Stimulated activated CD8-positive, alpha-beta memory T cell treated with anti-CD3 and anti-CD28 coated beads, Interleukin-2, amount 100 ng/mL, for 1 hour (primary cell): ENCODE measurements at places on chromosomes 13 and 19.
A peak's percentile ranks its signal among the peaks of the same experiment; 100 is the strongest.

DNA sequence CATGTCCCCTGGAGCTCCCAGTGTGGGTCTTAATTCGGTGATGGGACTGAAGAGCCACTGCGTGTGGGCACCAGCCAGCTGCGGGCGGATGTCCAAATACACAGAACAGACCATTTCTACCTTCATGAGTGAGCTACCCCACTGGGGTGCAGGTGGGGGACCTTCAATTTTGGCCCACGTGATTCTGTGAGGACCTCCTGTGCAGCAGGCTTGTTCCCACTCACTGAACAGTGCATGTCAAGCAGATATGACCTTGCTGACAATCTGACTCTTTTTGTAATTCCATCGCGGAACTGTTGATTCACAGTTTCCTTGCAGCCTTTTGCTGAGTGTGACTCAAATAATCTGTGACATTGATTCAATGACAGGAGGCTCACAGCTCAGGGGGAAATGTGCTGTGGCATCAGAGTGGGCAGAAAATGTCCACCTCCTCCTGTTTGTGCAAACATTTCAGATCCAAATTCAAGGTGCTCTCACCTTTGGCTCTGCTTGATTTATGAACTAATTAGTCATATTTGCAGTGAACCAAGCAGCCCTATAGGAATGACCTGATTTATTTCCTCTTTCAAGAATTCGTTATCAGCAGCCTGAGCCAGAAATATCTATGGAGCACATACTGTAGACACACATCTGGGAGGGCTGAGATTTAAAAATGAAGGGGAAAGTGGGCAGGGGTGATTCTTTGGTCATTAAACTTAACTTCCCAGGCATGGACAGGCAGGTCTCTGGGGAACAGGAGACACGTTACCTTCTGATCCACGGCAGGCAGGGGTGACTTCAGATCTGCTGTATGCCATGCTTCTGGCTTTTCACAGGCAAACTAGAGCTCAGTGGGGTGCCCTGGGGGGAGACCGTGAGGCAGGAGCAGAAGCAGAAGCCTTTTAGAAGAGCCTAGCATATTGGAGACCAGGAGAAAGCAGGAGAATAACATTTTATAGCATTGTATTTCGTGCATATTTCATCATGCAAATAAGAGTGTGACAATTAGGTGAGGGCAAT lies 170.0 kb upstream of the KL start:
- no peak for DNase-seq

DNA sequence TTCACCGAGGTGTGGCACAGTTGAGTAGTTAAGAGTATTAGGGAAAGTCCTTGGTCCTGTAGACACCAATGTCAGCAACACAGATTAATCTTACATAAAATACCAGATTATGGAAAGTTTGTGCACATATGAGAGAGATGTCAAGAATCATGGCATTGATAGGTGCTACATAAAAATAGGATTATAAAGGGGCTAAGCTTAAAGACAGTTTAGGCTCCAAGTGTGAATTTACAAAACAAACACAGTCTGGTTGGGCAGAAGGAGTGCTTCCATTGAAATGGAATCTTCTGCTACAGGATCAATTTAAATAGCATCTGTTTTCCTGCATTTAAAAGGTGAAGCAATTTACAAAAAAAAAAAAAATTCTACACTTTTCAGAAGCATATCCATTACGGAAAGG lies 292.9 kb downstream of the DNAJC15 start:
- DNase-seq: no peak

- no peak for DNase-seq
Measured at GRCh38 chr13:34816908-34817665, 125.0 kb upstream of the NBEA start.

DNA sequence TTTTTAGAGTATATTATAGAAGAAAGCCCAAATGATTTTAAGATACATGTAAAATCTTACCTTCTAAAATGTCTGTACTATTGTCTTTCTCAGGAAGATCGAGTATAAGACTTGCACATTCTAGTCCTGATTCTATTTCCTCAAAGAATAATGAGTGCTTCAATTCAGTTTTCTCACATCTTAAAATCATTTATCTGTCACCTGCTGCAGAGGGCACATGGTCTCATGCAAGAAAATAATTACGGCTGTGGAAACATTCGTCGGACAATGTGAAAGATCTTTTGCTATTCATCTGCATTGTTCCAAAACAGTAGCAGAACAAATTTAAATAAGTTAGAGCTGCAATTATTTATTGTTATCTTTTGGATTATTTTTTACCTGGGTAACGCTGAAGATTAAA lies 1403.5 kb downstream of the PCDH9 start:
- no peak for DNase-seq

GRCh38 chr13:98664047-98664446 lies 87.1 kb upstream of the STK24 start:
- no peak for DNase-seq

DNA sequence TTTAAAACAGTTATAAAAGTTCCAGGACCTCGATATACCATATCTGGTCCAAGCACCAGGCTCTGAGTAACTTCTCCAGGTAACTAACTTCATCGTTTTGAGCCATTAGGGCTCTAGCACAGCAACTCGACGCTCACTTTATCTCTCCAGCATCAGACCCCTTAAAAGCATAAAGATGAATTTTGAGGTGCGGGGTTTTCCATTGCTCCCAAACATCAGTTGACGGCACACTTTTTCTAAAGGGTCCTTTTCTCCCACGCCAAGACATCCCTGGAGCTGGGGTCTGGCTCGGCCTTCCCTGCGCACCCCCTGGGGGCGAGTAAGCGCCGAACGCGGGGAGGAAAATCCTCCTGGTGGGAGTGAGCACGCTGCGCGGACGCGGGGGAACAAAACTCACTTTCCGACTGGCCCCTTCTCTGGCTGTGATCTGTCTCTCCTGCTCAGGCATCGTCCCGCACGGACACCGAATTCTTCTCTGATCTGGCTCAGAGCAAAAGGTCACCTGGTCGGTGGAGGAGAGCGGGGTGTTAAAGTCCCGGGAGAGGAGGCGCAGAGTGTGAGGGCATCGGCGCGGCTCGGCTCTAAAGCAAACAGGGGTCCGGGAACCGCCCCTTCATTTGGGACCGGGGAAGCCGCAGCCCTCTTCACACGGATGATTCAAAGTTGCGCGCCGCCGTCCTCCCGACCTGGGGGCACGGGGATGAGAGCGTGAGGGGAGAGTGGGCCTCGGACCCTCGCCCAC lies at the start of gene ATP7B:
TSS of gene ATP7B (minus strand) at position 561 of the 742 bp plus-strand sequence. CDS start at position 448, 113 bp downstream.
- DNase-seq: peak; percentile 7

DNA sequence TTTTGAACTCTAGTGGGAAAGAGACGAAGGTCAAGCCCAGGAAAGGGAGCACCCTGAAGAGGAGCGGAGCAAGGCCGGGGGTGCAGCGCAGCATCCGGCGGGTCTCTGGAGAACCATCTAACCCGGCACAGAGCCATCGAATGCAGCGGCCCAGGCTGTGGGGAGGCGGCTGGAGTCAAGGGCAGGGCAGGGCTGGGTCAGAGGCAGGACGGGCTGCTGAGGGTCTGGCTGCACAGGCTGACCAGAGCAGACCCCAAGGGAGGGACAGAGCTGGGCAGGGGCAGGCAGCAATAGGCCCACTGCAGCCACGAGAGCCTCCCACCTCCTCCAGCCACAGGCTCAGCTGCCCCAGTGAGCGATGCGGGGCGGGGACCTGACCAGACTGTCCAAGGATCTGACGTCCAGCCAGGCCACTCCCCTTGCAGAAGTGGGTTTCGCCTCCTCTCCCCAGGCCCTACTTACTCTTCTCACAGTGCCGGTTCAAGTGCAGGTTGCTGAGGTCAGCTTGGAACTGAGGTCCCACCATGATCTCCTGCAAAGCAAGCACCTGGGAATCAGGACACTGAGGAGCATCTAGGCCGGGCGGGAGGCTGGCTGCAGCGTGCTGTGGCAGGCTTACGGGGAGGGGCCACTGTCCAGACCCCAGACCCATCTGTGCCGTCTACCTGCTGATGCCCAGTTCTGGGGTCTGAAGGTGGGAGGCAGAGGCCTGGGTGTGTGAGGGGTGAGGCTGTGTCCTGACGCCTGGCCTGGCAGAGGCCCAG lies 19.2 kb downstream of the MIER2 start:
- DNase-seq: no peak

DNA sequence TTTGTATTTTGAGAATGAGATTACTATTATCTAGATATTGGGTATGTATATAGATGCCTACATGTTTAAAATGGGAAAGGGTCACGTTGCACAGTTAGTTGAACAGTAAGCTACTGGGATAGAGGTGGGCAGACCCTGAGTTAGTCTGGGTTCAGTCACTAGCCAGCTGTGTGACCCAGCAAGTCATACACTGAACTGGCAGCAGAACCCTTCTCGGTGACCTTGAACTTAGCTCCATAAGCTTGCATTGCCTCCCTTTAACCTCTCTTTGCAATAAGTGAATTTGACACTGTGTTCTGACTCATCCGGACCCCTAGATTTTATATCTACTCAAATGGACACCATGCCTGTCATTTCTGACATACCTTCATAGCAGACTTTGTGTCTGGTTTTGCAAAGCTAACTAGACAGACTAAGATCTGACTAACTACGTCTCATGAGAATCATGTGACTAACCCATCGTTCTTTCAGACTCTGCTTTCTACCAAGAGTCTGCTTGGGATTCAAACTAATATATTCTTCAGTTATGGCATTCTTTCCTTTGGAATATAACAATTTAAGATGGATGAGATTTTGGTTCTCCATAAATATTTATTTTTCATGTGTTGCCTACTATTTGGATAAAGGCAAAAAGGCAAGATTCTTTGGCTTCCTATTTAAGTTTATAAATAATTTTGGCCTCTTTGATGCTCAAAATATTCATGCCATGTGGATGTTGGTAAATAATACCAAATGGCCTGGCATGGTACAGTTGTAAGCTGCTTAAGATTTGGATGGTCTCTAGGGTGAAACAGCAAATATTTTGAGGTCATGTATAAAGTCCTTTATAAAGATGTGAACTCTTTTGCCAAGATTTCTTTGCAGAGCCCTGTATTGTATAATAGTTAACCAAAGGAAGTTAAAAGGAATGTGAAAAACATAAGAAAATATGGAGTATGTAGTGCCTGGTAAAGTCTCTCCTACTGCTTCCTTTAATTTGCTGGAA lies 159.3 kb downstream of the ITGBL1 start:
- DNase-seq: no peak

GRCh38 chr13:33649212-33649878 lies 168.6 kb upstream of the RFC3 start:
- DNase-seq: no peak

- no peak for DNase-seq
Measured at GRCh38 chr13:80082396-80083080, 258.4 kb downstream of the SPRY2 start.

DNA sequence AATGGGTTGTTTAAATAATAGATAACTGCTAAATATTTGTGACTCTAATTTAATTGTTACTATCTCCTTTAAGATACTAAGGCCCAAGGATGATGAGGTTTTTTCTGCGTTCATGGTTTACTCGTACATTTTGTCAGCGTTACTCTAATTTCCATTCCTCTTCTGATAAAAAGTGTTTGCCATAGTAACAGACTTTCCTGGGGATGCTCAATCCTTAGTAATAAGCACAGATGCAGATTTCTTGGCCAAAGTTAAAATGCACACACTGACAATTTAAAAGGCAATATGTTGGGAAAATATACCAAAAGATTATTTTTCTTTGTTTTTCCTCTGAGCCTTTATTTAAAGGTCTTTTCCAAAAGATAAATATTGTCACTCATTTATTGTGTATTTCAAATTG lies 149.6 kb downstream of the IRS2 start:
- DNase-seq: no peak

- DNase-seq: no peak
Measured at GRCh38 chr13:46104868-46105267, at the start of gene CPB2. Gene CPB2 (minus strand): TSS chr13:46105033. CDS start chr13:46105009, 24 bp downstream.

DNA sequence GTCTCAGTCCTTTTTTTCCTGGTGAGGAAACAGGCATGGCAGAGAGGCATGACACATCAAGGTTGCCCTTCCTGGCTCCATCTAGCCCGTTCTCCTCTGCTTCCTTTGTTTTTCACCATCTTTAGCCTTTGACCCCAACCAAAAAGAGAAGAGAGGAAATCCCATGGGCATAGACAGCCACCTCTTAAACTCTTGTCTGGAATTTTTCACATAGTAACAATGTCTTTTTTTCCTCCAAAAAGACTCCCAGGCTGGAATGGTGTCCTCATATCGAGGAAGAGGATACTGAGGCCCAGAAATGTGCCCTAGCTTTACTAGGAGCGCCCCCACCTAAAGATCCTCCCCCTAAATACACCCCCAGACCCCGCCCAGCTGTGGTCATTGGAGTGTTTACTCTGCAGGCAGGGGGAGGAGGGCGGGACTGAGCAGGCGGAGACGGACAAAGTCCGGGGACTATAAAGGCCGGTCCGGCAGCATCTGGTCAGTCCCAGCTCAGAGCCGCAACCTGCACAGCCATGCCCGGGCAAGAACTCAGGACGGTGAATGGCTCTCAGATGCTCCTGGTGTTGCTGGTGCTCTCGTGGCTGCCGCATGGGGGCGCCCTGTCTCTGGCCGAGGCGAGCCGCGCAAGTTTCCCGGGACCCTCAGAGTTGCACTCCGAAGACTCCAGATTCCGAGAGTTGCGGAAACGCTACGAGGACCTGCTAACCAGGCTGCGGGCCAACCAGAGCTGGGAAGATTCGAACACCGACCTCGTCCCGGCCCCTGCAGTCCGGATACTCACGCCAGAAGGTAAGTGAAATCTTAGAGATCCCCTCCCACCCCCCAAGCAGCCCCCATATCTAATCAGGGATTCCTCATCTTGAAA lies at the start of gene GDF15:
TSS of gene GDF15 (plus strand) at position 484 of the 868 bp plus-strand sequence. CDS start at position 516, 32 bp downstream.
- no peak for DNase-seq

DNA sequence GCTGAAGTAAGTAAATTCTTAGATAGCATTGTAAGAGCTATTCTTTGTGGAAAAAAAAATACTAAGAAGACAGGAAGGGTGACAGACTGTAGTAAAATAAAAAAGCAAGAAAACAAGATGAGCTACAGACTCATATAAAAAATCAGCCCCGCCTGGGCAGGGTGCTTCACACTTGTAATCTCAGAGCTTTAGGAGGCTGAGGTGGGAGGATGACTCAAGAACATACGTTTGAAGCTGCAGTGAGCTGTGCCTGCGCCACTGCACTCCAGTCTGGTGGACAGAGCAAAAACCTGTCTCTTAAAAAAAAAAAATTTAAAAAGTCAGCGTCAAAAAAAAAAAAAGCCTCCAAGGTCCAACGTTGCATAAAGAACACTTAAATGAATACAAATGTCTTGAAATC lies 102.1 kb downstream of the VWA8 start:
- no peak for DNase-seq

DNA sequence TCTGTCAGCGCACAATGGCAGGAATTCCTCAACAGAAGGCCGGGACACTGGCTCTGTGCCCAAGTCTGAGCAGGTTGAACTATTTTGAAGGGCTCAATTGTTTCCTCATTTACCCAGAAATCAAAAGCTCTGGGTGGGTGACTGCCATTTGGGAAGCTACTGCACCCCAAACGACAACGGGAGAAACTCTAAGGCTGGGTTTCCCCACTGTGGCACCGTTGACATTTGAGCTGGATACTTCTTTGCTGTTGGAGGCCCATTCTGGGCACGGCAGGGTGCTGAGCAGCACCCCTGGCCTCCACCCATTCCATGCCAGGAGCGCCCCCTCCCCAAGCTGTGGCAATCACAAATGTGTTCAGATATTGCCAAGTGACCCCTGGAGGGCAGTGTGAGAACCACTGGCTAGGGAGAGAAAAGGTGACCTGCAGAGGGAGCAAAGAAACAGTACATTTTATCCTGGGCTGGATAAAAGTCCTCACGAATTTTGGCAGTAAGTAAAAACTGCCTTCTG lies 62.5 kb downstream of the RFX2 start:
- no peak for DNase-seq
